ENCODE measurements at places on chromosomes 1 and 21. TPM values are rescaled to one million over a fixed set of nuclear protein-coding genes. Genes with fewer than 3 reads are reported as not detected.

GRCh38 chr1:15139654-15140350 is 13.7 kb upstream of the TMEM51 start:
- no peak for DNase-seq

DNA sequence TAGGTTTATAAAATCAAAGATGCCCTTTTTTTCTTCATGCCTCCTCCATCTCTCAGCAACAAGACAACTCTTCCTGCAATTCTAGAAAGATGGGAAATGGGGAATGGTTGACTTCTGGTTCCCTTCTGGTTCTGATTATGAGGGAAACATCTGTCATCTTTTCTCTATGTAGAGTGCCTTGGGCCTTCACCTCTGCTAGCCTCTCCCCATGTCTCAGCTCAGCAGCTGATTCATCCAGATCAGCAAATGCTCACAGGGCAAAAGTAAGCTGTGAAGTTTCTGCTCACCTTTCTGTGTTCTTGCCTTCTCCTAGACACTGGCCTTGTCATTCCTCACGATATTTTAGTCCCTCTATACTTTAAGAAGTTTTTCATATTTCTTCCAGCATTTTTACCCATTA is 17.8 kb upstream of the BECN2 start:
- DNase-seq = no peak

- DNase-seq = no peak
Measured at GRCh38 chr1:212754680-212755079, 36.9 kb downstream of the NSL1 start.

Gene HSPB7
- 2,213 TPM for total RNA-seq

- no peak for DNase-seq
Measured at GRCh38 chr1:219902951-219903350, 25.4 kb downstream of the SLC30A10 start.

Gene FAM3B
- 0.37 TPM for total RNA-seq

Gene MARK1
- 25.1 TPM for total RNA-seq

Gene SLC2A1
- total RNA-seq = 25.7 TPM

Gene CELA2A
- total RNA-seq = not detected

Gene AGMAT
- total RNA-seq = 0.40 TPM

DNA sequence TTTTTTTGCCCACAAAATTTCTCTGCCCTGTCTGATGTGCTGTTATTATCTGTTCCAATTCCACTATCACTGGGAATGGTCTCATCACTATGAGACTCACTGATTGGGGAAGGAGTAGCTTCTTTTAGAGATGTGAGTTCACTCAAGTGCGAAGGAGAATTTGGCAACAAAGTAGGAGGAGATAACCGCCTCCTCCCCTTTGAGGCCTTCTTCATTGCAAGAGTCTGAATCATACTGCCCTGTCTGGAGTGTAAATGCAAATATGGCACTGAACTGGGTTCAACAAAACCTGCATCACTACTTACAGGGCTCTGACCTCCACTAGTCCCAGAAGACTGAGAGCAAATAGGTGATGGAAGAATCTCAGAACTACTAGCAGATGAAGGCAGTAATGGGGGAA is 83.4 kb downstream of the ASH1L start:
- no peak for DNase-seq

Gene AKNAD1
- total RNA-seq = not detected

GRCh38 chr1:173868266-173869020 is at the start of gene ZBTB37:
Gene ZBTB37 (plus strand): TSS chr1:173868380. CDS start chr1:173870226, 1,846 bp downstream.
- DNase-seq = peak; percentile 95

Gene FCRL1
- not detected for total RNA-seq

DNA sequence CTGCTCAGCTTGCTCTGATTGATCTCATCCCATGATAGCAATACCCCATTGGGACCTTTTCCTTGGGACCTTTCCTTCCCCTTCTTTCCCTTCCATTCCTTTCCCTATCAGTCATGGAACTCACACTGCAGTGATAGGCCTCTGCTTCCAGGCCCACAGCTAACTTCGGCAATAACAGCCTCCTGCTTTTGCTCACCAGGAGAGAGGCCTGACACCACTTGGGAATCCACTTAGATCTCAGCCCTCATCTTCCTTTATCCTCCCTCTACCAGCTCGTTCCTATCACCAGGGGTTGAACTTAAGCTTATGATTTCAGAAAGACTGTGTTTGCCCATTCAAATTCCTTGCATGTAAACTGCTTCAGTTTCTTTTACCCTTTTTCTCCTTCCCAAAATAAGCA is 11.0 kb upstream of the TIPRL start:
- no peak for DNase-seq

DNA sequence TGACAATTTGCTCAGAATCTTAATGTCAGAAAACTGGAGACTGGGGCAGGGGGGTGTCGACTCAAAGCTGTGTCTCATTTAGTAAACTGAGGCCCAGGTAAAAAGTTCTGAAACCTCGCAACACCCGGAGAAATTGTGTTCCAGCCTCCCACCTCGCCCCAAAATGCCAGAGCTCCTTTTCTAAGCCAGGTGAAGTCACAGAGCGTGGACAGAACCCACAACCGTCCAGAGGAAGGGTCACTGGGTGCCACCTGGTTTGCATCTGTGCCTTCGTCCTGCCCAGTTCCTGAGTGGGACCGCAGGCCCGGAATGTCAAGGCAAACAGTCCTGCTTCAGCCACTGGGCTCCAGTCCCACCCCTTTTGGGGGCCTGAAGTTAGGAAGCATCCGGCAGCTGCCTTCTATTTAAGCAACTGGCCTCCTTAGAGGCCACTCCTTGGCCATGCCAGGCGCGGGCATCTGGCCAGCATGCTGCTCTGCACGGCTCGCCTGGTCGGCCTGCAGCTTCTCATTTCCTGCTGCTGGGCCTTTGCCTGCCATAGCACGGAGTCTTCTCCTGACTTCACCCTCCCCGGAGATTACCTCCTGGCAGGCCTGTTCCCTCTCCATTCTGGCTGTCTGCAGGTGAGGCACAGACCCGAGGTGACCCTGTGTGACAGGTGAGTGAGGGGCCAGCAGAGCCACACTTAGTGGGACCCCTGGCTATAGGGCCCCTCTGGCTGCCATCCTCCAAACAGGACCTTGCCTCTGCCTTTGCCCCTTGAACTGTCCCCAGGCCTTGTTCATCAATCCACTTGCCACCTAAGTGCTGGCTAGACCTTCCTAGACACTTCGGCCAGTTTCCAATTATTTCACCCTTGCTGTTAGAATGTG is at the start of gene TAS1R1:
Gene TAS1R1 (plus strand): TSS at position 401 of the 872 bp plus-strand sequence. CDS start 67 bp downstream, at position 468.
- DNase-seq = peak; percentile 51

Gene THEM5
- 0.24 TPM for total RNA-seq

DNA sequence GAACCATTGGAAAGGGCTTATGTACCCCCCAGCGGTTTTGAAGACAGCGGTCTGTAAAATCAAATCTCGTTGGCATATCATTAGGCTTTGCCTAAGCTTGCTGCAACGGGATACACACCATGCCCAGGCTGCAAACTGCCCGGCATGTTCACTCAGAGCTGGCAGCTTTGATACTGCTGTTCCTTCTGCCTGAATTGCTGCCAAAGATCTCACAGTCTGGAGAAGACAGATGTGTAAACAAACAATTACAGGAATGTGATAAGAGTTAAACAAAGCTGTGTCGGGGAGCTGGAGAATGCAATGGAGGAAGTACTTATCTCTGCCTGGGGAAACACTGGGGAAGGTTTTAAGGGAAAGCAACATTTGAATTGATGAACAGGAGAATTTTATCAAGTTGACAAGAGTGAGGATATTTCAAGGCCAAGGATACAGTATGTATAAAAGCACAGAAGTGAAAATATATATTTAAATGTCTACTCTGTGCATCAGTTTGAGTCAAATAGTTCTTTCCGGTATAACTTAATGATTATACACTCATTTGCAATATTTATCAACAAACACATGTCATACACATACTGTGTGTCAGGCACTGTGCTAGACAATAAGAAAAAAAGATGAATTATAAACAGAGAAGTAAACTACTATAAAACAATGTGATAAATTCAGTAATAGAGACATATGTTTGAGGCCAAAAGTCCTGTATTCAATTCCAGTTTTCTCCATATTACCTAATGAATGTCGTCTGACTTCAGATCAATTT is 29.9 kb downstream of the CHML start:
- DNase-seq = no peak

Gene C1orf185
- not detected for total RNA-seq

DNA sequence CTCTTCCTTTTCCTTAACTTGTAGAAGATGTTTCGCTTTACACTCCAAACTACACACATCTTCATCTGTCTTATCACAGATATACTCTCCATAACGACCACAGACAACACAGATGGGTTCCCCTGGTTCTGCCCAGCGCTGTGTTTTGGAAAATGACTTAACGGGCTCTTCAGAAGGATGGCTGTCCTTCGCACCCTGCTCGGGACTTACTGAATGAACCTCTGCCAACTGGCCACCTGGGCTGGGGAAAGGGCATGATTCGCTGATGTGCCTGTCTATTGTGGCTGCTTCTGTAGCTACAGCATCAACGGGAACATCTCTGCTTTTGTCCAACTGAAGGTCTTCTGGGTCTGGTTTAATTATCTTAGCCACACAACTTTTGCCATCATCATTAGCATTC is 3.4 kb downstream of the DDX59 start:
- no peak for DNase-seq

GRCh38 chr21:42027822-42028765 is 17.9 kb upstream of the ZBTB21 start:
- no peak for DNase-seq

DNA sequence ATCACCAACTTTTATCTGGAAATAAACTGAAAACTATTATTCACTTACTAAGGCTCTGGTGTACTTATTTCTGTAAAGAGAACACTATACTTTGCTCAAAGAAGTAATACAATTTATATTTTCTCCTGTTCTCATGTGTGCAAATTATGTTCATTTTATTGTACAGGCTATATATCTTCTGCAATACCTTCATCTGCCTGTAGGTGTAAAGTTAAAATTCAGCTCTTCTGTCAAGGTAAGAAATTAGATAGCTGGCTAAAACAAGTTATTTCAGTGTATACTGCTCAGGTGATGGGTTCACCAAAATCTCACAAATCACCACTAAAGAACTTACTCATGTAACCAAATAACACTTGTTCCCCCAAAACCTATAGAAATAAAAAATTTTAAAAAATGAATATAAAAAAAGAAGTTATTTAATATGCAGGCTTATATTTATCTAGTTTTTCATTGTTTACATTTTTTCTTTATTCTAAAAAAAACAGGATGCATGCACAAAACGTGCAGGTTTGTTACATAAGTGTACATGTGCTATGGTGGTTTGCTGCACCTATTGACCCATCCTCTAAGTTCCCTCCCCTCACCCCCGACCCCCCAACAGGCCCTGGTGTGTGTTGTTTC is 81.5 kb downstream of the PTGER3 start:
- no peak for DNase-seq

DNA sequence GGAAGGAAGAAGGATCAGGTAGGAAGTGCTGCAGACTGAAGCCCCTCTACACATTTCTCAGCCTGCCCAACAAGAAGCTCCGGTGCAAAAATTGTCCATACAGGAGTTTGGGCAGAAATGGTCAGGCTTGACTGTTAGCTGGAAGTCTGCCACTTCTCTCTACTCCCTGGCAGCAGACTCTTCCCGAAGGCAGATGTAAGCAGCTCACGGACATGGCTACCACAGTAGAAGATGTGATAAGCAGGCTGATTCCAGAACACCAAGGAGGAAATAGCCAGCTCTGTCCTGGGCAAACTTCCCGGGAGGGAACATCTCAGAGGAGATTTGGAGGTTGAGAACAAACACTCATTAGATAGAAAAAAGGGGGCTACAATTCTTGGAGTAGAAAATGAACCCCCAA is 52.6 kb downstream of the TRABD2B start:
- DNase-seq = no peak

- no peak for DNase-seq
Measured at GRCh38 chr1:185487026-185487425, 170.0 kb upstream of the IVNS1ABP start.

Gene PLPPR4
- total RNA-seq = 0.28 TPM

DNA sequence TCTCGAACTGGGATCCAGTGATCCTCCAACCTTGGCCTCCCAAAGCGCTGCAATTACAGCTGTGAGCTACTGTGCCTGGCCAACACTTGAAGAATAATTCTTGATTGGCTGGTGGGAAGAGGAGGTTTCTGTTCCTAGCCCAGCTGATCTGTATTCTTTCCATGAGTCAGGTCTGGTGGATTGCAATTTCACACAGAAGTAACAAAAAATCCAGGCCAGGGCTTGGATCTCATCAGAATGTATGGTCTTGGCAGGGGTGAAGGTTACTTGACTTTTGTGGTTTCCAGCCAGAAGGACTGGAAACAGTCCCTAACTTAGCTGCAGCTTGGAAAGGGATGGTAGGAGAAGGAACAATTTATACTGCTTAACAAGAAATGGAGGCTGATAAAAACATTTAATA is 5.1 kb upstream of the HP1BP3 start:
- DNase-seq = no peak

Gene RORC
- total RNA-seq = 6.6 TPM

Gene GBP4
- total RNA-seq = 9.9 TPM

Gene GJC2
- 1.7 TPM for total RNA-seq

Gene KCND3
- total RNA-seq = 28.9 TPM

GRCh38 chr1:1082776-1083415 is 8.8 kb upstream of the RNF223 start:
- DNase-seq = peak; percentile 51

GRCh38 chr1:46159516-46159915 is 15.4 kb upstream of the TSPAN1 start:
- no peak for DNase-seq

Measured in right cardiac atrium (tissue), 5 donors.